Muscle of back (tissue), 13 donors: ENCODE measurements at places on chromosomes 4 and X. TPM values are rescaled to one million over a fixed set of nuclear protein-coding genes. Genes with fewer than 3 reads are reported as not detected.

DNA sequence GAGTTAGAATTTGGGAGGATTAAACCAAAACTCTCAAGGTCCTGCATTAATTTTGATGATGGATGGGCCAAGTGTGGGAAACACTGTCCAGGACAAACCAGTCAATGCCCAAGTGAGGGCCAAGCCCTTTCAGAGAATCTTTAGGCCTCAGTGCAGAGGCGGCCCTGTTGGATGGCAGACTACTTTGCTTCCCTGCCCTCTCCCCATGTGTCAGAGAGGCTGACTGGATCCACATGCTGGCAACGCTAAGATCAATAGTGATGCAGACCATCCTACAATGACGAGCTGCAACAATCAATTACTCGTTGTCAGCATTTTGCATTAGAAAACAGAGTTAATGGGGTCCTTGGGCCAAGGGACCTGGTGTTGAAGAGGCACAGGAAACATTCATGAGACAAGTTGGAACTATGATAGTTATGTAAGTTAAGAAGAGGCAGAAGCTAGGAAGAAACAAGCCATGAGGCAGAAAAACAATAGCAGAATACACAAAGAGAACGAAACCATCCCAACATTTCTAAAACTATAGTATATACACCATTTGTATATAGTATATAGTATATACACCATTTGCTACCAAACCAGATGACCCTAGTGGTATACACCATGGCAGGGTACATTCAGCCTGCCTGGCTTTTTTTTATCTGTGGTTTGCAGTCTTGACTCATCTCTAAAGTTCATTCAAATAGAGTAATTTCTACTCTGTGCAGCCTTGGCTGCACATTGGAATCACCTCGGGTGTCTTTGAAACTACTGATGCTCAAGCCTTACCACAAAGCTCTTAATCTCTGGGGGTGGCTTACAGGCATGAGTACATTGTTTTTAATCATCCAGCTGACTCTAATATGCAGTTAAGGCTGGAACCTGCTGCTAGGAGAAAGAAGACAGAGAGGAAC lies 147.7 kb upstream of the GYPA start:
- no peak for DNase-seq

H2BW1 gene
- not detected for polyA plus RNA-seq

DNA sequence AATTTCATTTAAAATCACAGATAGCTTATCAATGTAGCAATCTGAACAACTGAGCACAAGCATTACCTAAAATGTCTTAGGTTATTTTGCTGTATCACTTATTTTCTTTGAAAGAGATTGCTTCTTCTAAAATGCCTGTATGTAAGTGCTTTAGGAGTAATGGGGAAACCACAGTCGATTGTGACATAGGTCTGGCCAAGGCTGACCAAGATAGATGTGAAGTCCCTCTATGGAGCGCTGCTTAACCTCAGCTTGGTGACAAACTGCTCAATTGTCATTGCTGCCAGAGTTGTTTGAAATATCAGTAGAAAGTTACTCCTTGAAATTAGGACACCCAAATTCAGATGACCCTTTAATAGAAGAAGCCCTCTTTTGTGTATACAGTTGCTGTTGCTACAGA lies 401.9 kb upstream of the NDST4 start:
- no peak for DNase-seq

DNA sequence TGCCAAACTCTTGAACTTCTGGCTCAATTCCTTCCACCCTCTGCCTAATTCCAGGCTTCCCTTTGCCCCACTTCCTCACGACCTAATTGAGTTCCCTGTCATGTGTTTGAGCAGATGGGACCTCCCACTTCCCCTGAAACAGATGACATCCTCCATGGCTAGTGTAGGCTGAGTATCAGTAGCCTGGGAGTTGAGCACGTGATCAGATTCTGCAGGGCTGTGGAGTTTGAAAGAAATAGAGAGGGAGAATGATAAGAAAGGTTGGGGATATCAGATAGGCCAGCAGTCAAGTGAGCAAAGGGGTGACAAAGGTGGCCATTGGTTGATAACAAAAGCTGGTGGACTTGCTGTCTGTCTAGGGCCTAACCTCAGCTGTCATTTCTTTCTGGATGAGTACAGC lies 18.8 kb upstream of the NWD2 start:
- no peak for DNase-seq

PDK3 gene
- 2.5 TPM for polyA plus RNA-seq

- DNase-seq = no peak
Observed at GRCh38 chr4:87258677-87259076, 38.3 kb upstream of the KLHL8 start.

GRCh38 chrX:86930419-86930818 lies 587.2 kb upstream of the KLHL4 start:
- no peak for DNase-seq

DNA sequence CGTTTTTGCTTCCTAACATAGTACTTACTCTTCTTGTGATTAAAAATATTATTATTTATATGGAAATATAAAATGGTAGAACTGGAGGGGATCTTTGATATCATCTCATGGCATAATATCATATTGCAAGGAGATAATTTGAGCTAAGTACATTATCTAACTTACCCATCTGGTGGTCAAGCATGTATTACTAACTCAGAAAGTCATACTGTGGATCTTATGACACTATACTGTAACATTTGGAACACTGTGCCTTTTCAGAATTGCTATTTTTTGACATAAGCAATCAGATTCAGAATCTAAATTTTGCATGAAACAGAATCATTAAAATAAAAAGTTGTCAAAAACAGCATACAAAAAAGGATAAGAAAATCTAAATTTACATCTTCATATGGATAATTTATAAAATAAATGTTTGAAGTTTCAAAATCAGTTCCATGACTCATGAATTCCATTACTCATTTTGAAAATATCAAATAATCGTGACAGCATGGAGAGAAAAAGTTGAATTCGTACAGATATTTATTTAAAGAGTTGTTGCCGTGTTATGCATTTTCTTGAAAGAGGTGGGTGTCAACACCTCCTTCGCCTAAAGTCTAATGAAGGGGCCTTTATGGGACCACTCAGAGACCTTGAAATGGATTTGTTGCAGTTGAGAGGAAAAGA lies 928.1 kb downstream of the PDHA2 start:
- no peak for DNase-seq

OCRL gene
- 15.4 TPM for polyA plus RNA-seq

LINC00632 gene
- polyA plus RNA-seq = 17.1 TPM

GUCY1B1 gene
- 26.2 TPM for polyA plus RNA-seq

IL2RG gene
- 7.4 TPM for polyA plus RNA-seq

GPR82 gene
- not detected for polyA plus RNA-seq

KDR gene
- polyA plus RNA-seq = 54.8 TPM

GRCh38 chrX:39903343-39903742 lies 194.4 kb downstream of the BCOR start:
- no peak for DNase-seq

SHROOM3 gene
- 38.9 TPM for polyA plus RNA-seq

DNA sequence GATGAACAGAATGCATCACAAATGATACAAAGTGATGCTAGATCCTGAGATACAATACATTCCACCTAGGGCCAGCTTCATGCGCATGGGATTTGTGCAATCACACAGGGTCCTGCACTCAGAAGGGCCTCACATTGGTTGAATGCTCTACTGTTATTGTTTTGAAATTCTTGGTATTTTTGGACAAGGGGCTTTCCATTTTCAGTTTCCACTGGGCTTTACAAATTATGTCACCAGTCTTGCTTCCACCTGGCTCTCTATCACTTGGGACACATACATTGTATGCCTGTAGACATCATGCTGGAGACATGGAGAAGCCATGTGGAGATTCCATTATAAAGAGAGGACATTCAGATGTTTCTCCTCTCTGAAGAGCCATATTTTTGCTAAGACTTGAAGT lies 155.8 kb downstream of the NAA11 start:
- DNase-seq = no peak

GRCh38 chr4:65393078-65393477 lies 277.2 kb downstream of the EPHA5 start:
- no peak for DNase-seq

EREG gene
- 0.13 TPM for polyA plus RNA-seq

DNA sequence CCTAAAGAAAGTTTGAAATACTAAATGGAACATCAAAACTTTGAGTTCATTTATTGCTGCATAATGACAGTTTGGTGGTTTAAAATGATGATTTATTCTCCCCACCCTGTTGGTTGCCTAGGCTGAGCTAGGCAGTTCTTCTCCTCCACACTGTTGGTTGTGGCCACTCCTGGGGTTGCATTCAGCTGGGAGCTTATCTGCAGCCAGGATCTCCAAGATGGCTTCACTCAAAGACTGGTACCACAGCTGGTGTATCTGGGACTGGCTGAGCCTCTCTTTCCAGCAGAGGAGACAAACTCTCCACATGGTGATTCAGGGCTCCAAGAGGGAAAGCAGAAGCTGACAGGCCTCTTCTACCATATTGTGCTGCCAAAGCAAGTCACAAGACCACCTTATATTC lies 33.1 kb downstream of the MSL3 start:
- DNase-seq = no peak

HHIP gene
- 3.3 TPM for polyA plus RNA-seq

DNA sequence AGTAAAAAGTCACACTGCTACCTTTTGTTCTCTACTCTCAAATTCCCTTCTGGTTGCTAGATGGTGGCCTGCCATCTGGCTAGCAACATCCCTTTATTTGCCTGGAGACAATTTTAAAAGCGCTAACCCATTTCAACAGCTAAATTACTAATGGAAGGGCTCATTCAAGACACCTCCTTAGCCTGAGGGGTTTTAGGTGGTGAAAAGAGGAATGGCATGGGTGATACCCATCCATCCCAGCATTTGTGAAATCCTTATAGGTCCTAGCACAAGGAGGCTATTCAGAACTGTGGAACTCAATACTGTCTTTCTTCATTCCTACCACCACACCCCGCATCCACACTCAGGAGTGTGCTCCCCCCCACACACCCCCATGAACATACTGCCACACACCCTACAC lies 33.5 kb downstream of the ARHGEF9 start:
- no peak for DNase-seq

GRCh38 chr4:66577922-66578321 lies 907.6 kb upstream of the EPHA5 start:
- no peak for DNase-seq

GRCh38 chrX:107718156-107718621 lies 57.4 kb downstream of the TSC22D3 start:
- peak; percentile 77 for DNase-seq

HSD17B13 gene
- polyA plus RNA-seq = 0.21 TPM

DNA sequence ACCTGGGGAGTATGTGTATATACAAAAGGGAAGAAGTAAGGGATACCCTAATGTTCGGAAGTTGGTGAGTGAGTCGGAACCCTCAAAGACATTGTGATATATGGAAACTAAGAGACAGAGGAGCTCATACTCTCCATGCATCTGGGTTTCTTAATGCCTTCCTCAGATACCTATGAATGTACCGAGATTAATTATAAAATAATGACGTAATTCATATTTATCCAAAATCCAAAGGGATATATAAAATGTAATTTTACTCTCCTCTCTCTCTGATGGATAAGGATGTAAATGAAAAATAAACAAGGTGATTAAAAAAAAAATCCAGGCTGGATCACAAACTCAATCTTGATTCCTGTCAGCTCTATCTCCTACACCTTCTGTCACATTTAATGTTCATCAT lies 275.9 kb upstream of the FAM241A start:
- no peak for DNase-seq

- no peak for DNase-seq
Observed at GRCh38 chr4:2942037-2942531, 21.1 kb downstream of the NOP14 start.

DNA sequence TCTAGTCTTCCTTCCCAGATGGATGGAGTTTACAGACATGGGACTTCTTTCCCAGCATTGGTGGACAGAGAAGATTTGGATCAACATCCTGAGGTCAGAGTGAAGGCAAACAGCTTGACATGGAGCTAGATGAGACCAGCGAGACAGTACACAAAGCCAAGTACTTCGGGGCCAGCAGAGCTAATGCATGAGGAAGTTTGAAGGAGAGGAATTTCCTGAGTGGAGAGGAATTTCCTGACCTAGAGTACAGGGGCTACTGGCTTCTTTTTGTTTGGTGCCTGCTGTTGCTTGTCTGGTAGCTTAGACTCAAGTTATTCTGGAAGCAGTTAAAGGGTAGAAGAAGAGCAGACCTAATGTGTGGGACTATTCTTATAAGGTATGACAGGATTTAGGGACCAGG lies 69.1 kb upstream of the EOLA2 start:
- no peak for DNase-seq

DNA sequence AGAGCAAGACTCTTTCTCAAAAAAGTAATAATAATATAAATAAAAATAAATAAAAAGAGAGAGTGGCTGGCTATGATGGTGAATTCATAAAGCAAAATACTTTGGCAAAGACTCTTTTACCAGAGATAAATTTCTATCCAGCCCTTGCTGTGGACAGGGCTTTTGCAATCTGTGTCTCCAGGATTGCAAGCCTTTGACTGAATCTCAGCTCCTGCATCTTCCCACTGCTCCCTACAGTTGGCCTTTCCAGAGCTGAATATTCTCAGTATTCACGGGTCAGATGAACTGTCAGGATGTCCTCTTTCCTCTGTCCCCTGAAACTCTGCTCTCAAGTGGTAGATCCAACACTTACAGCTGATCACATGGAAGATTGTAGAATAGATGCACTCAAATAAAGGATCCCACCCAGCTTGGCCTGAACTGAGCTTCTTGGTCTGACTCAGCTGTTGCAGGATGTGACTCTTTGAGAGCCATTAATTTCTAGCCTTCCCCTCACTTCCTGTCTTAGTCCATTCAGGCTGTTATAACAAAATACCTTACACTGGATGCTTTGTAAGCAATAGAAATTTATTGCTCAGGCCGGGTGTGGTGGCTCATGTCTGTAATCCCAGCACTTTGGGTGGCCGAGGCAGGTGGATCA lies 123.4 kb upstream of the GUCY1A1 start:
- no peak for DNase-seq

RCHY1 gene
- polyA plus RNA-seq = 31.8 TPM

PDLIM3 gene
- 466 TPM for polyA plus RNA-seq

DNA sequence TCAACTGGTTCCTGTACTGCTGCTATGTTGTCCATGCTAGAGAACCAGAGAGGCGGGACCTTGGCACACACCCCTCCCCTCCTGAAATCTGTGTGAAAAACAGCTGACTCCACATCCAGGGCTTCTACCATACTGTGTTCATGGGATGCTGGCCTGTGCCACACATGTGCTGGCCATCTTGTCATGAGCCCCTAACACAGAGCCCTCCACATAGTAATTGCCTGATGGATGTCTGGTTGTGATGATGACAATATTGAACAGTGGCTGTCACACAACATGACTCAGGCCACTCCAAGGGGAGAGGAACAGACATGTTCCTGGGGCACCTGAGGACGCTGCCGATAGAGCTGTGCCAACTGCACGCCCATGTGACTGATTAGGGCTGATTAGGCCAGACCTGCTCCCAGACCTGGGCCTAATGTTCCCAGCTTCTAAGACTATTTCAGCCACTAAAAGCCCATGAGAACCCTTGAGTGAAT lies 13.1 kb downstream of the SLC25A5 start:
- DNase-seq = no peak

CYTL1 gene
- 7.9 TPM for polyA plus RNA-seq

DNA sequence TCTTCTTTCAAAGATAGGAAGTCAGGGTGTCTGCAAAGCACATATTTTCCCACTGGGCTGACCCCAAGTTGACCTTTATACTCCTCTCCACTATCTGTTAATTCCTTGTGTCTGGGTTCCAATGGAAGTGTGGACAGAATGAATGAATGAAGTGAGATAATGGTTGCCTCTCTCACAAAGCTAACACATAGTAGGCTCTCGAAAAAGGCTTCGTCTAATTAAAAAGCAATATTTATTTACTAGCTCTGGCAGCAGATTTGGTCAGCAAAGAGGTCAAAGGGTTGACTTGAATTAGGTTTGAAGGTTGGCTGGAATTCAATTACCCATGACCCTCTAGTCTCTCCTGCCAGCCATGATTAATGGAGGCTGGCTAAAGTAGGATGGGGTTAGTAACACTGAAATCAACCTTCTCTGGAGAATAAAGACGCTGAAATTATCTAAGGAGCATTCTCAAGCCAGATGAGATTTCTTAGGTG lies 280.3 kb upstream of the KLF3 start:
- DNase-seq = peak; percentile 26

ITIH6 gene
- 1.4 TPM for polyA plus RNA-seq
